ENCODE measurements at places on chromosomes 3 and 15. TPM values are rescaled to one million over a fixed set of nuclear protein-coding genes. Genes with fewer than 3 reads are reported as not detected.

OCA2 gene
- not detected for total RNA-seq

MORC1 gene
- not detected for total RNA-seq

SPATA12 gene
- 0.13 TPM for total RNA-seq

GXYLT2 gene
- total RNA-seq: under 0.01 TPM

SLC9A9 gene
- 0.81 TPM for total RNA-seq

GOLGA6D gene
- under 0.01 TPM for total RNA-seq

BDH1 gene
- total RNA-seq: 2.6 TPM
